ENCODE measurements at places on chromosomes 2 and 18. TPM values are rescaled to one million over a fixed set of nuclear protein-coding genes. Genes with fewer than 3 reads are reported as not detected.

DNA sequence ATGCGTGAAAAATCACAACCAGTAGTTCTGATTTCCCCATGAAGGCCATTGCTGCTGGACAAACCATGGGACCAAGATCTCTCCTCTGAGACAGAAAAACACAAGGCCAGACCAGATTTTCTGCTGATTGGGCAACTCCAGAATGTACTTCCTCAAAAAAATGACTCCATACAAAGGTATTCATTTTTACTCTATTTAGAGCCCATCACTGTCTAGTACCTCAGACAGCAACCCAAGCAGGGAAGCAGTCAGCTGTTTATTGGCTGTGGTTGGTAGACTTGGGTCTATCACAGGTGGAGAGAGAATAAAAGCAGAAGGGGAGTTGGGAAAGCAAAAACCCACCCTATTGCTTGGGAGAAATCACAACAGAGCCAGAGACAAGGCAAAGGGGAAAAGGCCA lies 219.9 kb downstream of the PIK3C3 start:
- DNase-seq, result no peak

DNA sequence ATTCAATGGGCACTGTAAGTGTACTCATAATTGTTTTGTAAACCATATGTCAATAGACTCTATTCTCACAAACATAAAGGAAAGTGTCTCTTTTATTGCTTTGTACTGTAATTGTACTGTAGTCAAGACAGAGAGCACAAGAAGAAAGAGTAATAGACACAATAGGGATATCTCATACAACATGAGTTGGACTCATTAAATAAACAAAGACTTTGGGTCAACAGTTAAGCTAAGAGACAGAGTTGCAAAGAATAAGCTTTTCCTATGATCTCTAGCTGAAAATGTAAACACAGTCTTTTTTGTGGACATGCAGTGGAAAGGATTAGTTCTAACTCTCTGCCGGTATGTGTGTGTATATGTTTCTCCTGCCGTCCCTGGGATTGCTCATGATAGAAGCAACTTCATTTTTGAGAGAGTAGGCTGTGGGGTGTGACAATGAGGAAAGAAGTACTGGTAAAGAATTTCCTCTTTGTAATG lies 13.9 kb upstream of the KYNU start:
- no peak for DNase-seq

- DNase-seq, result no peak
Observed at GRCh38 chr18:23324056-23324811, 128.9 kb upstream of the RIOK3 start.

DNA sequence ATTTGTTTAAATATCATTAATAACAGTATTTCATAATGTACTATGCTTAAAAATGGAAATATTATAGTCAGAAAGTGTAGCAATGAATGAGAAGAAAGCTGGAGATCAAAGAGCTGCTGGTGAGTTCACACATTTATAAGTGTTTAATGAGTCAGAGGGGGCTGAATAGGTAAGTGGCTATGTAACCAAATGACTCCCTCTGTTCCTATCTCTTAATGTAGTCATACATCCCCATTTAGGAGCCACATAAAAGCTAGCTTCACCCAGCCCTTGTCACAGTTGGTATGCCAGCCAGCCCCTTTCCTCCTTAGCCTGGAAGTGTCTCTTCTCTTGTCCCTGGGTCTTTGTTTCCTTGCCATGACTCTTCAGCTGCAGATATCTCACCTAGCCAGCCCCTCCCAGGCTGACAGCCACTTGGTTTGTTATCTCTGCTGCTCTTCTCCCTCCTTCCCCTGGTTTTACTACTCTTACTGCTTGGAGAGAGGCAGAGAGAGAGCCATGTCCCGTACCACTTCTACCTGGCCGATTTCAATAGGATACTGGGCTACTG lies 438.6 kb upstream of the HNMT start:
- no peak for DNase-seq

- DNase-seq, result no peak
Observed at GRCh38 chr2:53450923-53451322, 316.7 kb upstream of the CHAC2 start.

Gene SLC4A3
- not detected for total RNA-seq

Data from CD8-positive, alpha-beta memory T cell (primary cell).